ENCODE measurements at places on chromosomes 2 and 18.

DNA sequence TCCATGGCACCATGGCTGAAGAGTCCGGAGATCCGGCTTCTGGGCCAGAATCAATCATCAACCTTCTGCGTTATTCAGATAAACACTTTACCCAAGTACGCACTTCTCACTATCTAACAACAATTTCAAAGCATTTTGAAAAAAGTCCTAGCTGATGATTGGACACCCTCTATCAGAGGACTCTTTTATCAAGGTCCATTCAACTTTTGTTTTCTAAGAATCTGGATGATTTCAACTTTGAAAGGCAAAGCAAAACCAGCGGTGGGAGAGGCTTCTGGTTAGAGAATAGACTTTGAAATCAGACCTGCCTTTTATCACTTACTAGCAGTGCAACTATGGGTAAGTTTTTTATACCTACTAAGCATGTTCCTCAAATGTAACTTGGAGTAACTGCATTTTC lies 293.6 kb upstream of the TNP1 start:
- no peak for DNase-seq

DNA sequence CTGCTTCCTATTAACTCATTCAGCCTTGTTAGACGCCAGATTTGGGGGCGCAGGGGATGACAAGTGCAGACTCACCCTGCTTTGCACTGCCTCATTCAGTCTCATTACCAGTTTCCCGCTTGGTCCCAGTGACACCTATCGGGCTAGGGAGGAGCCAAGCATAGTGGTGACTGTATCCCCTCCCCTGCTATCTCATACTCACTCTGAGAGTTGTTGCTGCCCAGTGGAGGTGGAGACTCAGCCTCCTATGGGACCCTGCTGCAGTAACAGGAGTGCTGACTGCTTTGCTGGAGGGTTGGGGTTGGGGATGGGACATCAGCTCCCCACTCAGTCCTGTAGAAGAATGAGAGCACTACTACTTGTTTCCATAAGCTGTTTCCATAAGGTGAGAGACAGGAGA lies 21.3 kb upstream of the PIK3C3 start:
- DNase-seq, result no peak

- DNase-seq, result no peak
Measured at GRCh38 chr2:227848586-227848985, 22.8 kb upstream of the DAW1 start.

GRCh38 chr2:104664672-104665071 lies 189.2 kb upstream of the POU3F3 start:
- DNase-seq, result no peak
